ENCODE measurements at places on chromosomes 3 and 15.

DNA sequence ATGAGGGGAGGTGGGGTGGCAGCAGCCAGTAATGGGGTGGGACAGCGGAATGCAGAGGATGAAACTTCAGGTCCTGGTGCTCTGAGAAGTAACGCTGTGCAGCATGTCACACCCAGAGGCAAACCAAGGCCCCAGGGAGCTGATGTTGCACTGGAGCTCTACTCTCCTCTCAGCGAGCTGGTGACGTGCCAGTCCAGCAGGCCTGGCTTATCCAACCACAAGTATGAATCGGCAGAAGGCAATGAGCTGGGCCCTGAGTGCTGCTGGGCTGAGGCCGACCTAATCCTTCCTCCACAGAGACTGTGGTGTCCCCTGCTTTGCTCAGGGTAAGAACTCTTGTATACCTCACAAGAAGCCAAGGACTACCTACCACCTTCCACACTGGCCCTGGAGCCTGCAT, 30.5 kb downstream of the CD86 start:
- no peak for DNase-seq

DNA sequence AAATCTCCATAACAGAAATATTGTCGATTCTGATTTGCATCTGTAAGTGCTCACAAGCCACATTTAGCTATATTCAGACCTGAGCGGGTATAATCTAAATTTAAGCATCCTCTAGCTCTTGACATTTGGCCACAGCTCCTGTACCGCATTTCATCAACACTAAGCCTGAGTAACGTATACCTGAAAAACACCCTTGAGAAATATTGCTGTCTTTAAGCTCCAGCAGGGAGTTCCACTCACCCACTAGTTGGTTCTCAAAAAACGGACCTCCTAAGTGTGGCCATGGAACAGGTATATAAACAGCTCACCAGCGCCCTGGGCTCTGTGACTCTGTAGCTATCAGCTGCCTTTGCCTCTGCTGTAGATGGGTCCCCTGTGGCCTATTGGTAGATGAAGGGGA, 80.7 kb downstream of the ABI3BP start:
- no peak for DNase-seq

- DNase-seq = no peak
Measured at GRCh38 chr3:67897351-67898336, 243.2 kb upstream of the SUCLG2 start.

DNA sequence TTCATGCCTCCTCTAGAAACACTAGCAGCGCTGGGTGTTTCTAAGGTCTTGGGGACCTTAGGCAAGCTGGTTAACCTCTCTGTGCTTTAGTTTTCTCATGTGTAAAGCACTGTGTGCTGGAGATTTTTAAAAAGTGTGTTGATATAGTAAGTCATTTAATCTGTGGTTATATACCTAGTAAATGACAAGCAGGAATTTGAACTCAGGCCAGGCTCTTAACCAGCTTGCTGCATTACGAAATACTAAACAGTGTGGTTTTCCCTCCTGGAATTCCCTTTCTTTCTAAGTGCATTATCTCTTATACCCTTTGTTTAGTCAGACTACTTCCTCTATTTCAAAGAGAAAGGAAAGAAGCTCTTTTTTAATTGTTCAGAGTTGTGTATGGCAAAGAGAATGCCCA, 26.5 kb downstream of the NEO1 start:
- DNase-seq = no peak

- no peak for DNase-seq
Measured at GRCh38 chr3:179375091-179375999, 27.8 kb downstream of the MFN1 start.

- no peak for DNase-seq
Measured at GRCh38 chr15:63046917-63047760, 4.6 kb downstream of the TPM1 start.

Data from NCI-H1930 (cell line).